Right ventricle myocardium inferior (tissue), 1 donor: ENCODE measurements at places on chromosomes 1 and 21. TPM values are rescaled to one million over a fixed set of nuclear protein-coding genes. Genes with fewer than 3 reads are reported as not detected.

Gene UTS2
- not detected for total RNA-seq

Gene TMEM234
- 8.8 TPM for total RNA-seq

Gene XCL1
- 0.57 TPM for total RNA-seq

Gene ZFP69
- total RNA-seq, result 1.8 TPM

Gene SH2D2A
- 2.2 TPM for total RNA-seq

- DNase-seq, result no peak
Measured at GRCh38 chr21:42013931-42014330, 3.8 kb upstream of the ZBTB21 start.

DNA sequence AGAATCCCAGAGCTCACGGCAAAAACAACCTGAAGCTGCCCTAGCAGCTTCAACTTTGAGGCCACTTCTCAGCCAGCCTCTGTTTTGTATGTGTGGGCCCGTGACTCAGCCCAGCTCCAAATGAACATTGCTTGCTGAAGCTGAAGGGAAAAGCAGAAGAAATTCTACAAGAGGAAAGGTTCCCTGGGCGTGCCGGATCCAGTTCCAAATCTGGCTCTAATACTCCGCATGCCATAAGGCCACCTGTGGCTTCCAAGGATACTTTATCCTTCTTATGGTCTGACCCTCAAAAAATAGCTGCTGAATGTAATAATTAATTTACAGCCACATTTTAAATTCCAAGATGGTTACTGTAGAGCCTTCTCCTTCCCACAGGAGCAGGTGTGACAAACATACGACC lies 24.3 kb downstream of the TSPAN2 start:
- no peak for DNase-seq

GRCh38 chr1:60895701-60896100 lies 186.7 kb upstream of the NFIA start:
- DNase-seq, result no peak

GRCh38 chr1:67201891-67202290 lies 35.6 kb downstream of the IL23R start:
- DNase-seq, result no peak

GRCh38 chr1:217861658-217862057 lies 230.5 kb downstream of the SPATA17 start:
- no peak for DNase-seq

GRCh38 chr1:2408859-2409276 lies 3.5 kb downstream of the PEX10 start:
- no peak for DNase-seq

DNA sequence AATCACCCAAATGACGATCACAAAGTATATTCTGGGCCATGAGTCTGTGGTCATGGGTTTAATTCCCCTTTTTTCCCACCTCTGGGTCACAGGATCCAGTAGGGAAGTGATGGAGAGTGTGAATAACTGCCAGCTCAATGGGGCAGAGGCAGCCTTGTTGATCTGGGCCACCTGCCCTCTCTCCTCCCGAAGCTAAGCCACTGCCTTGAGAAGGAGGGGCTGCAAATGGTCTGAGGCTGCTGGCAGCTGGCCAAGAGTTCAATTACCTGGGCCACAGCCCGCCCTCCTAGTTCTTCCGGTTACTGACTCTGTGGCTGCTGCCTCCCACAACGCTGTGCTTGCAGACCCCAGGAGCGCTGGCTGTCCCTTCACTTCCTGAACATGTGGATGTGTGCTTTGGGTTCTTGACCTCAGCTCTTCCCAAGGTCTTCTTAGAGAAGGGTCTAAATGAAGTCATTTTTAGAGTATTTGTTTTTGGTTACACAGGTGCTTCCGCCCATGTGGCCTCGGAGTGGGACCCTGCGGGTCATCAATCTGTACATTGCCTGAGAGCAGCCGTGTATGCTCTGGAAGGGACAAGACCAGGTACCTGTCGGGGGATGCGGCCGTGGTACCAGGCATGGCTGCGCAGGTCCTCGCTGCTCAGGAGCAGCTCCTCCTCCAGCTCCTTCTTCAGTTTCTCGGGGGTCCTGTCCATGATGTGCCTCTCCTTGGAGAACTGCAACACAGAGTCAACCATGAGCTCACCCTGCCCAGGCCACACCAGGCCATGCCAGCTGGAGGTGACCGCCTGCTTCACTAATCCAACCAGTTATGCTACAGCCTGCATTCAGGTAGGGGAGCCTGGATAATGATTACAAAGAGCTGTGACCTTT lies 89.7 kb downstream of the BCAR3 start:
- no peak for DNase-seq

GRCh38 chr21:44874497-44875315 lies 1.2 kb upstream of the PTTG1IP start:
- peak; percentile 88 for DNase-seq

DNA sequence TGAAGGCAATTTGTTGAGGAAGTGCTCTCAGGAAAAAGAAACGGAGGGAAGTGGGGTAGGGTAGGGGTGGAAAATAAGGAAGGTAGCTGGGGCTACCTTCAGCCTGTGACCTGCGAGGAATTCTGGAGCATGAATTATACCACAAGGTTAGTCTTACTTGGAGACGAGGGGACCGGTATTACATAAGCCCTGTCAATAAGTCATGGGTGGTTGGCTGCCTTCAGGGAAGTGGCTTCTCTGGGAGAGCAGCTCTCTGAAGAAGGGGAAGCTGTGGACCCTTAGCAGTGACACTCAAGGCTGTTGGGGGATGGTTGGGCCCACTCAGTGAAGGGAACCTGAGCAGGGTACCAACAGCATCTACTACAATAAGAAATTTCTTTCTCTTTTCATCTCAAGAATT lies 111.3 kb downstream of the TNFSF18 start:
- DNase-seq, result no peak

GRCh38 chr1:158425027-158425426 lies 1.0 kb downstream of the OR10K2 start:
- no peak for DNase-seq

- no peak for DNase-seq
Measured at GRCh38 chr1:222935239-222935900, 120.5 kb downstream of the DISP1 start.
